ENCODE measurements at places on chromosomes 13 and 19.

GRCh38 chr19:3482507-3483225 lies 575 bp downstream of the SMIM44 start:
- no peak for DNase-seq

DNA sequence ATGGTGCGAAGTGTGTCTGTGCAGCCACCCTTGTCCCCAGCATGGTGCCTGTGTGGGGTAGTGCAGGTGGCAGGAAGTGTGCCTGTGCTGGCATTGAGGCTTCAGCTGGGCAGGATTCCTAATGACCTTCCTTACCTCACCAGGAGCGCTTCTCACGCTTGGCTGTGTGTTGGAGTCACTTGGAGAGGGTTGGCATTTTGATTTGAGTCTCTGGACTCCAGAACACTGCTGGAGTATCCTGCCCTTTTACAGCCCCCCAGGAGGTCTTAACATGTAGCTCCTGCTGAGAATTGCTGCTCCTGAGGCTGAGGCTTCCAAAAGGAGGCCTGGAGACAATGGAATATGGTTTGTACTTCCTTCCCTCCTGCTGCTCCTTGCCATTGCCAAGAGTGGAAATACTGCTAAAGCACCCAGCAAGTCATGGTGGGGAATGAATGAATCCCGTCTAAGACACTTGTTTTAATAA lies 87.1 kb downstream of the ARHGEF7 start:
- no peak for DNase-seq

GRCh38 chr13:43303033-43303729 lies 279.8 kb downstream of the DNAJC15 start:
- peak; percentile 38 for DNase-seq

GRCh38 chr13:95185851-95186250 lies 115.4 kb downstream of the ABCC4 start:
- DNase-seq: no peak

GRCh38 chr13:82747291-82747690 lies 1135.0 kb downstream of the SLITRK1 start:
- DNase-seq: no peak

GRCh38 chr13:74442751-74443150 lies 308.5 kb upstream of the KLF12 start:
- DNase-seq: peak; percentile 85

GRCh38 chr13:76014406-76015318 lies 378.5 kb downstream of the LMO7 start:
- peak; percentile 59 for DNase-seq

GRCh38 chr19:40666803-40667438 lies 23.5 kb downstream of the NUMBL start:
- no peak for DNase-seq

DNA sequence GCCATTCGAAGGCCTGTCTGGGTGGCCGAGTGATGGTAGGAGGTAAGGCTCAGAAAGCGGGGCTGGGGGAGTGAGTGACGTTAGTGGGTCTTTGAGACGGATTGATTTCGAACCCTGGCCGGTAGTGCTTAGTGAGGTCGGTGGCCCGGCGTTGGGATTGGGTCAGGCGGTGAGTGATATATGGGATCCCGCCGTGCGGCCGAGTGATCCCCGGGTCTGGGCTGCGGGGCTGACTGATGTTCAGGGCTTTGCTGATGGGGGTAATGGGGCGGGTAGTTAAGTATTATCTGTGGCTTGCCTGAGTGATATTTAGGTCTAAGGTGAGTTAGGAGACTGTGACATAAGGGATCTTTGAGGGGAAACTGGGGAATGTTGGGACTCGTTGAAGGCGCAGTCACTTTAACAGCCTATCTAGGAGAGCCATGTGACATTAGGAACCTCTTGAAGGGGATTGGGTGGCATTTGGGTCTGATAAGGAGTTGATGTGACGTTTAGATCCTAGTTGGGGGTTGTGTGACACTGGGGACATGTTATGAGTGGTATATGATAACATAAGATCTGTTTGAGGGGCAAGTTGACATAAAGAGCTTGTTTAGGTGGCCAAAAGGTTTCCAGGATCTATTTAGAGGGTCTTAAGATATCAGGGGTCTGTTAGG lies 543 bp downstream of the PSMC4 start:
- peak; percentile 9 for DNase-seq

DNA sequence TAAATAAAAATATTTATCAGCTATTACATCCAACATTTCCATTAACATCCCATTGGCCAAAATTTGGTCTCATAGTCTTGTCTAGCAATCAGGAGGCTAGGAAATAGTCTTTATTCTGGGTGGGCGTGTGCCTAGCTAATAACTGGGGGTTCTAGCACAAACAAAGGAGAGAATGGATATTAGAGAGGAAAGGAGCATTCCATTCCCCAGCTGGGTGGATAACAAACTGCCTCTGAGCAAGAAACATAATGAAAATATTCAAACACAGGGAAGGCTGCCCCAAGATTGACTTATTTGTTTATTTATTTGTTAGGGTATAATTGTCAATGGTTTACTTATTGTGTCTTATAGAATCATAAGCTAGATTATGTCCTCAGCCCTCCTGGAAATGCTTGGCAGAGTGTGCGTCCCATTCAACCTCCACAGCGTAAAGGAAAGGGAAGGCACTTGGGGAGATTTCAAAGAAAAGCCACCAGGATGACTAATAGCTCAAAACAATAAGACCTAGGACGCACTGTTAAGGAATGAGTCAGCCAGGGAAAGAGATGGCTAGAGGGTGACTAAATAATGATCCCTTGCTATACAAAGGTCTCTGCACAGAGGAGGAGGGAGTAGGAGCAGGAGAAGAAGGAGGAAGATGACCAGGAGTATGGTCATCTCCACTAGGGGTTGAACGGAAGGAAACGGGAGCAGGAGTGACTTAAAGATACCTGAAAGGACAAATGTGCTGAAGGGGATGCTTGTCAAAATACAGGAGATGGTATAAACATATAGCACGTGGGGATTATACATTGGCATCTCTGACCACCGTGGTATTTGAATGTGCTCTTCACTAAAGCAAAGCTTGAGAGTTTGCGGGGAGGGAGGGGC lies 23.5 kb upstream of the USP12 start:
- peak; percentile 91 for DNase-seq

- DNase-seq: no peak
Measured at GRCh38 chr19:53507523-53508442, 30.2 kb upstream of the ZNF331 start.

- no peak for DNase-seq
Measured at GRCh38 chr13:110705356-110705825, 525 bp downstream of the CARS2 start.

DNA sequence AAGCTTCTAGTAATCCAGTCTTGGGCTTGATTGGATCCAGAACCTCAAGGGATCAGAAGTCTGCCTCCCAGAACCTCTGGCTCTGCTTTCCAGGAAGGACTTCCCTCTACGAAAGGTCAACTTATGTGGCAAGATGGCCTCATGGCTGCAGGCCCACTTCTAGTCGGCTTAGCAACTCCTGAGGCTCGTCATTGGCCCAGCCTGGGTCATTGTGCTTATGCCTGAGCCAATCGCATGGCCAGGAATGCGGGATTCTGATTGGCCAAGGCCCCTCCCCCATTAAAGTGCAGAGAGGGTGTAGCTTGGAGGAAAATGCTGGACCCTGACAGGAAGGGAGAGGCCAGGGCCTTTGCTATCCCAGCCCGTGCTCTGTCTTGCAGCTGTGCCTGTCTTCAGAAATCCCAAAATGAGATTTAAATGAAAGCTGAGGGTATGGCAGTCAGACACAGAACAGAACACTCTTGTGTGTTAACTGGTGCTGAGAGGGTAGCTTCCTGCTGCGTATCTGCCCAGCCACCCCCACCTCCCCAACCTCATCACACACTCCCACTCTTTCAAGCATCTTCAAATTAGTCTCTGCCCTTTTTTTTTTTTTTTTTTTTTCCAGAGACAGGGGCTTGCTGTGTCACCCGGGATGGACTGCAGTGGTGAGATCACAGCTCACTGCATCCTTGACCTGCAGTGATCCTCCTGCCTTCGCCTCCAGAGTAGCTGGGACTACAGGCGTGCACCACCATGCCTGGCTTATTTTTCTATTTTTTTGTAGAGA lies 5.5 kb upstream of the CCNE1 start:
- DNase-seq: no peak

DNA sequence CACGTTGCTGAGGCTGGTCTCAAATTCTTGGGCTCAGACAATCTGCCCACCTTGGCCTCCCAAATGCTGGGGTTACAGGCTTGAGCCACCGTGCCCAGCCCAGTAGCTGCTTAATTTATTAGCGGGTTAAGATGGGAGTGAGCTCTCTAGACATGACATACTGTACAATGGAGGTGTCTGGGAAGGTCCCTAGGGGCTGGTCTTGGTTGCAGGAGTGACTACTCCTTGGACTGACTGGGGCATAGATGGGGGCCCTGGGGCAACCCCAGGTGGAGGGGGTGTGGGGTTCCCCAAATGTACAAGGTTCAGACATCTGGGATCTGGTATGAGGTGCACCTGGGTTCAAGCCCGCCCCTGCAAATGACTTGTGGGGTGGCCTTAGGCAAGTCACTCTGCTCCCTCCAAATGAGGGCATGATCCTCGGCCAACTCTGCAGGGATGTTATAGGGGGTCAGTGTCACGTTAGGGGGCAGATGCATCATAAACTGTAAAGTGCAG lies 12.8 kb downstream of the CIB3 start:
- DNase-seq: no peak

- no peak for DNase-seq
Measured at GRCh38 chr13:25132751-25133390, 36.9 kb downstream of the PABPC3 start.

DNA sequence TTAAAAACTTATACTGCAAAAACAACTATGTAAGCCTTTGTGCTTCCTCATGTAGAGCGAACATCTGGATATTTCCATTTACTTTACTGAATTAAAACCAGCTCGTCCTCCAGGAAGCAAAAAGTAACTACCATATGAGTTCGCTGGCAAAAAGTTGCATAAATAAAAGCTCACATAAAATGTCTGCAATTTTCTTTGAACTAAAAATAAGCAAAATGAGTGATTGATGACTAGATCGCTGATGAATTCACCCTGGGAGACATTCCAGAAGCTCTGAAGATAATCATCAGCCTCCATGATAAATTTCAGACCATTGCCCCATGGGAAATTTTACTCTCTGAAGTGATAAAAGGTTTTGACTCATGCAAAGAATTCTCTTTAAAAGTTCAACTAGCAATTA lies 67.3 kb upstream of the SACS start:
- DNase-seq: peak; percentile 8

DNA sequence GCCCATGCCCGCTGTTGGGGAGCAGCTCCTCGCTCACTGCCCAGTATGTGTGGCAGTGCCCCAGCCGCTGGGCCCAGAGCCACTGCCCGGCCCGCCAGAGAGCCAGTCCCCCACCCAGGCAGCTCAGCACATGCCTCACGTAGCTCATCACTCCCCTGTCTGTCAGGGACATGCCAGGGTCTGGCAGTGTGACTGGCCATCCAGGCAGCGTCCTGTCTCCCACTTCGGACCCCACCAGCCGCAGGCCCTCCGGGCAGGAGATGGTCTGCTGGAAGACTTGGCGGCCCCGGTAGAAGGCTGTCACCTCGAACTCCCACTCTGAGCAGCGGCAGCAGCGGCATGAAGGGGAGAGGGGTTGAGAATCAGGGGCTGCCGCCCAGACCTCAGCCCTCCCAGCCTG lies 3.6 kb downstream of the IRF3 start:
- DNase-seq: no peak
